ENCODE measurements at places on chromosomes 11 and 22. TPM values are rescaled to one million over a fixed set of nuclear protein-coding genes. Genes with fewer than 3 reads are reported as not detected.

Gene FAR1
- polyA plus RNA-seq, result 22.5 TPM

GRCh38 chr11:80726236-80726635 is 1285.4 kb upstream of the TENM4 start:
- H3K36me3 ChIP-seq, result no peaks in the 10 kb centered on the region
- no peaks in the 10 kb centered on the region for H3K4me1 ChIP-seq
- no peaks in the 10 kb centered on the region for H3K27me3 ChIP-seq

DNA sequence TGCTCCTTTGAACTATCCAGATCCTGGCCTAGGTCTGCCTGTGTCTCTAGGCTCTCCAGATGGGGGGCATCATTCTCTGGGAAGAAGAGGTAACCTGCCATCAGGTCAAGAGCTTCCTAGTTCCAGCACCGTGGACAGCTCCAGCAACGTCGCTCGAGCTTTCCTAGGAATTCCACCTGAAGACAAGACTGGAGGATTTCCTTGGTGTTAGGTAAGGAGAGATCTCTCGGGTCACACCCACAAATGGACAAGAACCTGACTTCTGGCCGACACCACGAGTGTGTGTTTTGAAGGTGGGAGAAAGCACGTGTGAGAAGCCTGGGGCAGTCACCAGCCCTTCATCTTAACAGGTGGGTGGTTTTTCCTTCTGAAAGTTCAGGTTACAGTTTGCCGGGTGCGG is 1.2 kb downstream of the PRG3 start:
- H3K36me3 ChIP-seq, result no peaks in the 10 kb centered on the region
- no peaks in the 10 kb centered on the region for H3K4me1 ChIP-seq
- H3K27me3 ChIP-seq, result no peaks in the 10 kb centered on the region
- no peak overlapping the region for H3K27ac ChIP-seq
- DNase-seq, result no peak
- H3K4me3 ChIP-seq, result no peak overlapping the region

Gene TRIM29
- polyA plus RNA-seq, result 1.1 TPM

- H3K4me3 ChIP-seq, result no peak overlapping the region
- H3K36me3 ChIP-seq, result peaks cover 16% of the 10 kb centered on the region
- no peak for DNase-seq
- no peaks in the 10 kb centered on the region for H3K4me1 ChIP-seq
- no peak overlapping the region for H3K27ac ChIP-seq
Observed at GRCh38 chr11:57547854-57548377, 10.5 kb downstream of the SMTNL1 start.

GRCh38 chr22:35407362-35407761 is 7.4 kb downstream of the MCM5 start:
- H3K27ac ChIP-seq, result no peak overlapping the region
- H3K36me3 ChIP-seq, result peaks cover 9% of the 10 kb centered on the region
- no peak overlapping the region for H3K4me3 ChIP-seq
- no peaks in the 10 kb centered on the region for H3K27me3 ChIP-seq
- no peaks in the 10 kb centered on the region for H3K4me1 ChIP-seq

Gene NXF1
- 78.7 TPM for polyA plus RNA-seq

GRCh38 chr11:113626736-113627135 is 79.4 kb downstream of the TMPRSS5 start:
- no peak overlapping the region for H3K4me3 ChIP-seq
- H3K27ac ChIP-seq, result no peak overlapping the region
- no peaks in the 10 kb centered on the region for H3K27me3 ChIP-seq
- H3K4me1 ChIP-seq, result no peaks in the 10 kb centered on the region
- no peak for DNase-seq

- no peak overlapping the region for H3K4me3 ChIP-seq
- H3K4me1 ChIP-seq, result no peaks in the 10 kb centered on the region
- H3K36me3 ChIP-seq, result no peaks in the 10 kb centered on the region
- no peak for DNase-seq
- H3K27ac ChIP-seq, result no peak overlapping the region
- no peaks in the 10 kb centered on the region for H3K27me3 ChIP-seq
Observed at GRCh38 chr11:20037396-20038153, 122.7 kb downstream of the DBX1 start.

Gene YPEL4
- 1.4 TPM for polyA plus RNA-seq

Gene MOGAT2
- 243 TPM for polyA plus RNA-seq

GRCh38 chr22:20970939-20971657 is 4.0 kb downstream of the AIFM3 start:
- no peaks in the 10 kb centered on the region for H3K4me1 ChIP-seq
- no peak for DNase-seq
- H3K27me3 ChIP-seq, result no peaks in the 10 kb centered on the region
- H3K4me3 ChIP-seq, result no peak overlapping the region

DNA sequence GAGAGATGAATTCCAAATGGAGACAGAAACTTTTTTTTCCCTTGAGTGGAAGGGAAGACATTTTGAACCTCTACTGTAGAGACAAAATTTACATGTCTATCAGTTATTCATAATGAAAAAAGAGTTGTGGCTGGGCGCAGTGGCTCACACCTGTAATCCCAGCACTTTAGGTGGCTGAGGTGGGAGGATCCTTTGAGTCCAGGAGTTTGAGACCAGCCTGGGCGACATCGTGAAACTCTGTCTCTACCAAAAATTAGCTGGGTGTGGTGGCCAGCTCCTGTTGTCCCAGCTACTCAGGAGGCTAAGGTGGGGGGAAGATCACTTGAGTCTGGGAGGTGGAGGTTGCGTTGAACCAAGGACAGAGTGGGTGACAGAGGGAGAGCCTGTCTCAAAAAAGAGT is 4.1 kb downstream of the EED start:
- DNase-seq, result no peak
- H3K27ac ChIP-seq, result no peak overlapping the region
- no peaks in the 10 kb centered on the region for H3K36me3 ChIP-seq
- no peak overlapping the region for H3K4me3 ChIP-seq

DNA sequence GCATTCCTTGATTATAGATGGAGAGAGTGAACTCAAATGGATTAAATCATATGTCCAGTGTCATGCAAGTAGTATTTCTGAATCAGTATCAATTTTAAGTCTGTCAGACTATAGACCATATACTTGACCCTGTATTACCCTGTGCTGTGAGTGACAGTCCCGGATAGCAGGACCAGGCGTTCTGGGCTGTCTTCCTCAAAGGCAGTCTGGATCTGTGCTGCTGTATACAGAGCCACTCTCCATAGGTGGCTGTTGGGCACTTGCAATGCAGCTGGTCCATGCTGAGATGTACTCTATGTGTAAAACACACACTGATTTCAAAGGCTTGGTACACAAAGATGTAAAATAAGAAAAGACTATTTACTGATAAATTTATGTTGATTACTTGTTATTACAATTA is 294.3 kb downstream of the OPCML start:
- H3K36me3 ChIP-seq, result no peaks in the 10 kb centered on the region
- no peaks in the 10 kb centered on the region for H3K27me3 ChIP-seq
- no peak for DNase-seq
- no peak overlapping the region for H3K4me3 ChIP-seq

DNA sequence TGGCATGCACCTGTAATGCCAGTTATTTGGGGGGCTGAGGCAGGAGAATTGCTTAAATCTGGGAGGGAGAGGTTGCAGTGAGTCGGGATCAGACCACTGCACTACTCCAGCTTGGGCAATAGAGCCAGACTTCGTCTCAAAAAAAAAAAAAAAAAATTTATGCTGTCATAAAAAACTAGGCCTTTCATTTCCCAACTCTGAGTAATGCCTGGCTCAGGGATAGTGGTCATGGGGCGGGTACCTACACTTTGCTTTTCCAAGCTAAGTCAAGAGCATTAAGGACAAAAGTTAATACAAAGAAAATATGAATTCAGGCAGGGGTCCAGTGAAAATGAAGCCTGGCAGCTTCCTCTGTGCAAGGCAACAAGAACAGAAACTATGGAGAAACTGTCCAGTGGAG is 16.3 kb downstream of the CPSF7 start:
- H3K36me3 ChIP-seq, result peaks cover 38% of the 10 kb centered on the region
- H3K27me3 ChIP-seq, result no peaks in the 10 kb centered on the region
- no peaks in the 10 kb centered on the region for H3K4me1 ChIP-seq
- H3K27ac ChIP-seq, result no peak overlapping the region
- no peak overlapping the region for H3K4me3 ChIP-seq
- no peak for DNase-seq

GRCh38 chr11:107252429-107253161 is 205.0 kb downstream of the CWF19L2 start:
- no peak for DNase-seq
- H3K27ac ChIP-seq, result no peak overlapping the region
- no peaks in the 10 kb centered on the region for H3K27me3 ChIP-seq
- H3K4me1 ChIP-seq, result no peaks in the 10 kb centered on the region

DNA sequence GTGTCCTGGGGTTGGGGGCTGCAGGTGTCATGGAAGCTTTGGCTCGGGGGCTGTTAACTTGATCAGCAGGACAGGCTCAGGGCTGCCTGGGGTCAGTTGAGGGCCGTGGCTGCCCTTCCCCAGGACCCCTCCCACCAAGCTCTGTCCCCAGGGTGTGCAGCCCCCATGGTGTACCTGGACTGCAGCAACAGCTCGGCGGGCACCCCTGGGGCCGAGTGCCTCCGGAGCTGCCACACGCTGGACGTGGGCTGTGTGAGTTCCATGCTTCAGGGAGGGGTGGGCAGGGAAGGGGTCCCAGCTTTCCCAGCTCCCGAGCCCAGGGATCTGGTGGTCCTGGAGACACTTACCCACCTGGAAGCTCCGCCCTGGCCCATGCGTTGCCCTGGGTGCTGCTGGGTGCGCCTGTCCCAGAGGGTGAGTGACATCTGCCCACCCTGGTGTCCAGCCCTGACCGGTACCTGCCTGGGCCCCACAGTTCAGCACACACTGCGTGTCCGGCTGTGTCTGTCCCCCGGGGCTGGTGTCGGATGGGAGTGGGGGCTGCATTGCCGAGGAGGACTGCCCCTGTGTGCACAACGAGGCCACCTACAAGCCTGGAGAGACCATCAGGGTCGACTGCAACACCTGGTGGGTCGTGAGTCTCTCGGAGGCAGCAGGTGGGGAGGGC is 11.3 kb downstream of the MUC5B start:
- no peaks in the 10 kb centered on the region for H3K4me1 ChIP-seq
- H3K4me3 ChIP-seq, result no peak overlapping the region
- DNase-seq, result no peak
- H3K27me3 ChIP-seq, result no peaks in the 10 kb centered on the region
- no peak overlapping the region for H3K27ac ChIP-seq
- H3K36me3 ChIP-seq, result no peaks in the 10 kb centered on the region

Gene LTO1
- polyA plus RNA-seq, result 14.6 TPM

- H3K4me1 ChIP-seq, result no peaks in the 10 kb centered on the region
- DNase-seq, result no peak
- no peaks in the 10 kb centered on the region for H3K27me3 ChIP-seq
- no peaks in the 10 kb centered on the region for H3K36me3 ChIP-seq
- no peak overlapping the region for H3K4me3 ChIP-seq
- H3K27ac ChIP-seq, result no peak overlapping the region
Observed at GRCh38 chr11:1230121-1230455, 7.2 kb downstream of the MUC5B start.

- no peaks in the 10 kb centered on the region for H3K27me3 ChIP-seq
- H3K4me3 ChIP-seq, result no peak overlapping the region
- DNase-seq, result no peak
- no peaks in the 10 kb centered on the region for H3K36me3 ChIP-seq
- no peak overlapping the region for H3K27ac ChIP-seq
Observed at GRCh38 chr11:13242564-13242963, 35.0 kb upstream of the BMAL1 start.

GRCh38 chr11:70265341-70265740 is 5.1 kb upstream of the PPFIA1 start:
- H3K27ac ChIP-seq, result no peak overlapping the region
- no peak overlapping the region for H3K4me3 ChIP-seq
- H3K27me3 ChIP-seq, result no peaks in the 10 kb centered on the region
- H3K4me1 ChIP-seq, result no peaks in the 10 kb centered on the region
- no peak for DNase-seq

DNA sequence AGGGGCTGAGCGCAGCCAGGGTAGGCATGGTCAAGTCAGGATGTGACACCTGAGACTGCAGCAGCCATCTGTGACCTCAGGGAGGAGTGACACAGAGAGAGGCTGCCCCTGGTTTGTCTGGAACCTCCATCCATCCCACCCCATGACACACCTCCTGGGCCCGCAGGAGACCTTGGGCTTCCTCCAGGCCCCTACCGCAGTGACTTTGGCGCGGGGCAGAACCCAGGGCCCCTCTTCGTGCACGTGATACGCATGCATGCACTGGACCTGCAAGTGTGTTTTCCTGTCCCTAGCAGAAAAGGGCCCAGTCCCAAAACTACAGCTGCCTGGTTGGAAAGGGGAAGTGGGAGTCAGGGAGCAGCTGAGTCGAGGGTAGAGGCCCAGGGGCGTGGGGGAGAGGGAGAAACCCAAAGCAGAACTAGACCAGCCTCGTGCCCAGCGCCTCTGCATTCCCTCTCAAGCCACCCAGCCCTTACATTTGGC is 7.9 kb upstream of the CYTH4 start:
- no peaks in the 10 kb centered on the region for H3K4me1 ChIP-seq
- no peak overlapping the region for H3K4me3 ChIP-seq
- H3K27ac ChIP-seq, result no peak overlapping the region

Gene OR4D6
- polyA plus RNA-seq, result not detected

DNA sequence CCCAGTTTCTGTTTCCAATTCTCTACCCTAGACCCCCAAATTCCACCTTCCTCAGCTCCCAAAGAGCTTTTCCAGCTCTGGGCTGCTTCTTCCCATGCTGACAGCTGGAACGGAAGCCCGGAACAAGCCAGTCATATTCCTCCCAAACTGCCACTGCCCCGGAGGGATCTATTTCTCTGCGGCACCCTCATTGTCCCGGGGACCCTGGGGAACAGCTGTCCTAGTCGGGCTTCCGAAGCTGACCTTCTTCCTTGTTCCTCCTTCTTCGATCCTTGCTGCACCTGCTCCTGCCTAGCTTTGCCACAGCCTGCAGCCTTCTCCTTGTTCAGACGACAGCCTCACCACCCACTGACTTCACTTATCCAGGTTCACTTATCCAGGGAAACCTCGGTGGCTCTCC is 105.7 kb downstream of the TSPAN18 start:
- DNase-seq, result no peak
- no peak overlapping the region for H3K4me3 ChIP-seq
- no peak overlapping the region for H3K27ac ChIP-seq
- H3K27me3 ChIP-seq, result no peaks in the 10 kb centered on the region
- no peaks in the 10 kb centered on the region for H3K4me1 ChIP-seq

- H3K27me3 ChIP-seq, result no peaks in the 10 kb centered on the region
- H3K4me3 ChIP-seq, result no peak overlapping the region
- H3K4me1 ChIP-seq, result peaks cover 21% of the 10 kb centered on the region
Observed at GRCh38 chr11:119567688-119568582, 145.0 kb upstream of the THY1 start.

DNA sequence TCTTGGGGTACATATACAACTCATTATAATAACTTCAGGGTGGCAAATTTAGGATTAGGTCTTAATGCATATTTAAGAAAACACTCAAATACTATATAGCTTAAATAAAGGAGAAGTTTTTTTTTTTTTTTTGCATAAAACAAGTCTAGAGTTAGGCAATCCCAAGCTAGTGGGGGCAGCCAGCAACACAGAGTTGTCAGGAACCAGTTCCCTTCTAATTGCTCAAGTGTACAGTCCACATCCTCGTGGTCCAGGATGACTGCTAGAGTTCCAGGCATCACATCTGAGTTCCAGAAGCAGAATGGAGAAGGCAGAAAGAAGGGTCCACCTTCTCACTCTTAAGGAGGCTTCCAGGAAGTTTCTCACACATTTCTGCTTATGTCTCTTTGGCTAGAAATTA is 261.9 kb upstream of the PLET1 start:
- no peaks in the 10 kb centered on the region for H3K4me1 ChIP-seq
- H3K4me3 ChIP-seq, result no peak overlapping the region
- H3K27ac ChIP-seq, result no peak overlapping the region
- H3K36me3 ChIP-seq, result no peaks in the 10 kb centered on the region
- H3K27me3 ChIP-seq, result peaks cover 7% of the 10 kb centered on the region

Gene P2RX3
- 0.68 TPM for polyA plus RNA-seq
